ENCODE measurements at places on chromosomes 13 and 19.

- DNase-seq = no peak
These were observed 70.0 kb downstream of the SPATA13 start for GRCh38 chr13:24230428-24231072.

GRCh38 chr19:4904481-4904880, 1.8 kb upstream of the ARRDC5 start:
- no peak for DNase-seq

GRCh38 chr19:58353717-58354477, 605 bp upstream of the A1BG start:
- DNase-seq = no peak

- no peak for DNase-seq
These were observed 1.4 kb downstream of the GPX4 start for GRCh38 chr19:1105008-1105872.

DNA sequence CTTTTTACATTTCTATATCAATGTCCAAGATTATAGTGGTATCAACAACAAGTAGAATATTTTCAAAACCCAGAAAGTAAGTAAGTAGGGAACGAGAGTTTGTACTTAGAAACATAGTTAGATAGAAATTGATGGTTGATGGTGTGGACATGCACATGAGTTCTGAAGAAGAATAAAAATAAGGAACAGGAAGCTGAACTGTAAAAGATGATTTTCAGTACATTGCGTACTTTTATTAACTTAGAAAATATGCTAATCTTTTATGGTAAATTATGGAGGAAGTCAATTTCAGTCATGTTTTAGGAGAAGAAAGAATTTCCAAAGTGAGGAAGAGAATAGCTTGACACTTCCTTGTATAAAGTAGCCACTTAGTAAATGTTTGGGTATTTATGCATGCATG, 12.3 kb upstream of the GPR18 start:
- DNase-seq = no peak

- peak; percentile 80 for DNase-seq
These were observed at the start of gene ARL11 for GRCh38 chr13:49627831-49628652. Gene ARL11, plus strand, starts transcription at chr13:49628507. Its CDS starts 1,941 bp downstream, at chr13:49630448.

DNA sequence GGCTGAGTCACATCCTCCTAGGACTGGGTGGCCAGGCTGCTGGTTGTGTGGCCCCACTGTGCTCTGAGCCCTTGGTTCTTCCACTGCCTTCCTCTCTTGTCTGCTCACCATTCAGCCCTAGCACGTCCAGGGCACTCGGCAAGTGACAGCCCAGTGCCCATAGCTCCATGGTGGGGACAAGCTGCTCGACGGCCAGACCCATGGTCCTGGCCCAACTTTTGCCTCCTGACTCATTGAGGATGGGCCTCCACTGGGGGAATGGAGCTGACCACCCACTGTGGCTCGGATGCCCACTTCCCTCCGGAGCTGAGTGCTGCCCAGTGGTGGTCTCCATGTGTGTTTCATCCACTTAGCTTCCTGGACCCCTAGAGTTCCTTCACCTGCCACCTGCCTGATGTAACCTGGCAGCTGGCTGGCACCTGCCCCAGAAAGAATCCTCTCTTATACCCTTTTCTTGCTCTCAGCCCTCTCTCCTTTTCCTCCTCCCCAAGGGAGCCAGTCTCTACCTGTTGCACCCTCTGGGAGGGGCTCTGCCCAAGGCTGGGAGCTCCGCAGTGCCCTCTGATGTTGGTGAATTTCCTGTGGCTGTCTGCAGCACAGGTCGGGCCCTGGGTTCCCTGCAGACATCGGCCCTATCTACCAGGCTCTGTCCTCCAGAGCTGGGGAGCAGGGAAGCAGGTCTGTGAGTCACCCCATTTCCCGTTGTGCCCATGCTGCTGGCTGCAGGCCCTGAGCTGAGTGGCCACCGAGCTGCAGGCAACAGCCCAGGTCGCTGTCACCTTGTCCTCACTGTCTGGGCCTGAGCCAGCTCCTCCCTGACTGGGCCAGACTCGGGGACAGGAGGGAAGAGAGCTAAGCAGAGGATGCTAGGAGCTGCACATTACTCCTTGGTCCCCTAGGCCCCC, 7.4 kb downstream of the CHST8 start:
- DNase-seq = no peak

DNA sequence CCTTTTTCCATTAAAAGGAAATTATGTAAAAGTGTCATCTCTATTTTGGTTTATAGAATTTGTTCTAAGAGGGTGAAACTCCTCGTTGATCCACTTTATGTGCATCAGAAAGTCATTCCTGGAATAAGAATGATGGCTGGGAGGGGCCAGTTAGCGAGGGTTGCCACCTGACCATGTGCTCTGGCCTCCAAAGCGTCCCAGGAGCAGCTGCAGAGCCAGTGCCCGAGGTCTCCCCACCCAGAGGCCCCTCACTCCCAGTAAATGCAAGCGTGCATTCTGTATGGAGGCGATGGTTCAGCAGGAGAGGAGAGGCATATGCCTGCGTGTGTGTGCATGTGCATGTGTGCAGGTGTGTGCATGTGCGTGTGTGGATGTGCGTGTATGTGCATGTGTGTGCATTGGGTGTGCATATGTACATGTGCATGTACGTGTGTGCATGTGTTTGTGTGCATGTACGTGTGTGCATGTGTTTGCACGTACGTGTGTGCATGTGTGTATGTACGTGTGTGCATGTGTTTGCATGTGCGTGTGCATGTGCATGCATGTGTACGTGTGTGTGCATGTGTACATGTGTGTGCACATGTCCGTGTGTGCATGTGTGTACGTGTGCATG, 345.8 kb downstream of the TEX29 start:
- no peak for DNase-seq

DNA sequence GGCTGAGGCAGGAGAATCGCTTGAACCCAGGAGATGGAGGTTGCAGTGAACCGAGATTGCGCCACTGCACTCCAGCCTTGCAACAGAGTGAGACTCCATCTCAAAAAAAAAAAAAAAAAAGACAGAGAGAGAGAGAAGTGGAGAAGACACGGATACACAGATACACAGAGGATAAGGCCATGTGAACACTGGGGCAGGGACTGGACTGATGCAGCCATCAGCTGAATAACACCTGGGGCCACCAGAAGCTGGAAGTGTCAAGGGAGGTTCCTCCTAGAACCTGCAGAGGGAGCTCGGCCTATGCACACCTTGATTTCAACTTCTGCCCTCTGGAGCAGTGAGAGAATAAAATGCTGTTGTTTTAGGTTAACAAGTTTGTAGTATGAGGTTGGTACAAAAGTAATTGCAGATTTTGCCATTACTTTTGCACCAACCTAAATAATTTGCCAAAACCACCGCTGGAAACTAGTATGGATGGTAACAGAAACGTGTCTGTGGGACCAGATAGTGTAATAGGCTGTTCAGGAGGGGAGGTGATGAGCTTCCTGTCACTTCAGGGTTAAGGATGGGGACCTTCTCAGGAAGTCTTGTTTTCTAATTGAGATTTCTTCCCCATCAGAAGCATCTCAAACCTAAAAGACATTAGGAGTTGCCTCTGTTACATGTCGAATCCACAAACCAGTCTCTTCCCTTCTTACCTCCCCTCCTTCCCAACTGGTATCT, 36.4 kb upstream of the IGSF23 start:
- no peak for DNase-seq

- no peak for DNase-seq
These were observed 3.9 kb downstream of the SIX5 start for GRCh38 chr19:45764945-45765701.

- no peak for DNase-seq
These were observed 2.2 kb downstream of the ZSCAN22 start for GRCh38 chr19:58328999-58329398.

- no peak for DNase-seq
These were observed 78.6 kb downstream of the DCT start for GRCh38 chr13:94400874-94401273.

- DNase-seq = no peak
These were observed 41.6 kb upstream of the SPRY2 start for GRCh38 chr13:80382576-80382975.

- DNase-seq = peak; percentile 89
These were observed at the start of gene JUND for GRCh38 chr19:18281082-18282020. Gene JUND, minus strand, starts transcription at chr19:18281622. Its CDS starts 138 bp downstream, at chr19:18281484.

- DNase-seq = no peak
These were observed 21.5 kb downstream of the RYR1 start for GRCh38 chr19:38455031-38455430.

- peak; percentile 17 for DNase-seq
These were observed 2.0 kb downstream of the ZNF823 start for GRCh38 chr19:11736696-11737095.

DNA sequence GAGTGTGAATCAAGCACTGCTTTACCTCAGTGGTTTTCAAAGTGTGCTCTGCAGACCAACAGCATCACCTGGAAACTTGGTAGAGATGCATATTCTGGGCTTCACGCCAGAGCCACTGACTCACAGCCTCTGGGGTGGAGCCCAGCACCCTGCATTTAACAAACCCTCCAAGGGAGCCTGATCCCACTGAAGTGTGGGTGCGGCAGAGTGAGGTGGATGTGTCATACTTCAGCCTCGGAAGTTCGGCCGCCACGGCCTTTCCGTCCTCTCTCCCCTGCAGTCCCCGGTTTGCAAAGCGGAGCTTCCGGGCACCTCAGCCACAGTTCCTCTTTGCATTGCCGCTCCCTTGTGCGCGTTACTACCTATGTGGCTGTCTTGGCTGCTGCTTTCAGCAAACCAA, 33.3 kb upstream of the MICU2 start:
- no peak for DNase-seq

DNA sequence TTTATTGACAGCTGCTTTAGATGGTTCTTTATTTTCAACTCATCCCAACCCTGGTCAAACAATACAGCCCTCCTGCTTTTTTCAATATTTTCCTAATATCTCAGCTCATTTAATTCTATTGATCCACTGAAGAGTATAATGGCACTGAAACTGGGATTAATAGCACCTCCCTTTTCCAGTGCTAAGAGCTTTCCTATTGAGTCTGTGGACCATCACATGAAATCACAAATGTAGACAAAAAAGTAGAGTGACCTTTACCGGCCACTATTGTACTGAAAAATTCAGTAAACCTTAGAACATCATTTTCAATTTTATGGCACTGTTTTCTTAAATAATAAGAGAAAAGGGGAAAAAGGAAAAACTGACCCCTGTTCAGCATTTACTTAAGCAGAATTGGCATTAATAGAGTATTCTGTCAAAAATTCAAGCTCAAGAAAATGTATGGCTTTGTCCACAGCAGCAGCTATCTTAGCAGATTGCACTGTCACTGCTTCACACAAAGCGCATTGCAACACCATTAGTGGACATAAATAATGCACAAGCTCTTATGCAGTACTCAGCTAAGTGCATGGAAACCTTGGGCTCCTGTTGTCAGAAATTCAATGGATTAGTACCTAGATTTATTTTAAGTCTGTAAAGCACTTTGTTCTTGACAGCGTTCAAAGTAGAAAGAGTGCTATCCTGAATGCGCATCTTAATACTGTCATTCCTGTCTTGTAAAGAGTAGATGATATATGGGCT, 851.0 kb upstream of the KLHL1 start:
- DNase-seq = no peak

DNA sequence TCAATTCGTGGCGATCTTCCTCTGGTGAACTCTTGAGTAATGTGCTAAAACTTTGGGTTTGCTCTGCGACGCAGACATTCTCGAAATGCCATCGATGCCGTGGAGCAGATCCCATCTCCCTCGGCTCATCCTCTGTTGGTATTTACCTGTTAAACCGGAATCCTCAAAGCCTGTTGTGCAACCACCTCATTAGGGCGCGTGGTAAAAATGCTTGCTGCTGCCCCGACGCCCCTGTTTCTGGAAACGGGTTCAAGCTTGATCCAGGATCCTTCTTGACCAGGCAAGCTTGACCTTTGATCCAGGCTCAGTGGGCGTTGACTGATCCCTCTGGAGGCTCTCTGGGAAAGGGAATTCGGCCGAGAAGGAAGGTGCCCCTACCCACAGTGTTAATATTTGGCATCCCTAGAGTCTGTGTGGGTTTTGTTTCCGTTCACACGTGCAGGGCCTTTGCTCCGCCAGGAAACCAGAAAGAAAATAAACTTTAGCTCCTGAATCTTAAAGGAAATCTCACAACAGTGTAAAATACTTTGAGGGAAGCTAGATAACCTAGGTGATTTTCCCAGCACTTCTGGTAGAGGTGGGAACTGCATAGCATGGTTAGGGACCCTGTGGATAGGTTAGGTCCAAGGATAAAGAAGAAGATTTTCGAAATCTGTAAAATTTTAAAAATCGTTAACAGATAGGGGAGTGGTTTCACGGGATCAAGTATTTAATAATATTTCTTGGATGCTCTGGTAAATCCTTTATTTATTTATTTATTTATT, 1.1 kb downstream of the LSM14A start:
- no peak for DNase-seq

GRCh38 chr19:33496038-33496895, 25.3 kb downstream of the PEPD start:
- no peak for DNase-seq

DNA sequence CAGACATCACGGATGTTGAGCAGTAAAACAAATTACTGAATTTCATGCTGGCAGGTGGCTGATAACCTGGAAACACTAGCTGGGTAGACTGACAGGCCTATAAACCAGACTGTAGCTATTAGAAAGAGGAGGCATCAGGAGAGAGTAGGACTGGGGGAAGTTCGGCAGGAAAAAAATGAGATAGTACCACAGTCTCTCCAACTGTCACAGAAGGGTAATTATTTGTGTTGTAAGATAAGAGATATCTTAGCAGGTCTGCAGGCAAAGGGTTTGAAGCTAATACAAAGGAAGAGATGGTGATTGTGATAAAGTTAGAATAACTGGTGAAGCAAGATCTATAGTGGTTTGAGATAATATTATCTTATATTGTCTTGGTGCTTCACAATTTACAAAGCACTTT, 41.7 kb downstream of the MIPEP start:
- DNase-seq = no peak

GRCh38 chr19:55537741-55538111, 793 bp upstream of the SBK2 start:
- no peak for DNase-seq

GRCh38 chr19:35120898-35121297, 5.3 kb downstream of the FXYD3 start:
- DNase-seq = no peak

GRCh38 chr13:96252903-96253302, 163.0 kb downstream of the HS6ST3 start:
- no peak for DNase-seq

DNA sequence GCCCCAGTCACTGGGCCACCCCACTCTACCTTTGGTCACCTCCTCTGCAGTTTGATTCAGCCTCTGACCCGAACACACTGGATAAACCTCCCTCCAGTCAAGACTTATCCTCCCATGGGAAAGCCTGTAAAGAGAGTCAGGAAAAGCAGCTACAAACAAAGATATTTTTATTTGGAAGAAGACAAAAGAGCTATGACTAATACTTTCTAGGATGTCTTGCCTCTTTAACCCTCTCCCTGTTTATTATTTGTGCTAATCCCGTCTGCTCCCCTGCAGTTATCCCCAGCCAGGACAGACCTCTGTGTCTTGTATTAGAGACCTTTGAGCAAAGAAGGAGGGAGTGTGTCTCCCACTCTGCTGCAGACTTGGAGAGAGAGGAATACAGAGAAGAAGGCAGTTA, 178.3 kb downstream of the EFNB2 start:
- DNase-seq = no peak

DNA sequence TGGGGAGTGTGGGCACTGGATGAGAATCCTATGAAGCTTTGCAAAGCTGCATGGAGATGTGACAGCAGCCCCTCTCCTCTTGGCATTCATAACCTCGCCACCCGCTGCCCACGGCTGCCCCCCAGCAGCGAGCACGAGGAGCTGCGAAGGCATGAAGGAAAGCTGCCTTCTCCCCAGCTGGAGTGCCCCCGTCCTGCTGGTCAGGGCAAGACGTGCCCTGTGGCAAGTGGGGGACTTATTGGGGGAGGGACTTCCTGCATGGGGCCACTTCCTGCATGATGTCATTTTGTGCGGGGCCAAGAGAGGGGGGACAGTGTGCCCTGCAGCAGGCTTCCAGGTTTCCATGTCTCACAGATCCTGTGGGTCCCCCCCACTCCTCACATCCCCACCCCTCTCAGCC, 85.9 kb downstream of the TSHZ3 start:
- DNase-seq = no peak
